ENCODE measurements at places on chromosomes 16 and 17.
A peak's percentile ranks its signal among the peaks of the same experiment; 100 is the strongest.

GRCh38 chr16:22665803-22666202 is 148.2 kb upstream of the HS3ST2 start:
- peak; percentile 25 for DNase-seq

DNA sequence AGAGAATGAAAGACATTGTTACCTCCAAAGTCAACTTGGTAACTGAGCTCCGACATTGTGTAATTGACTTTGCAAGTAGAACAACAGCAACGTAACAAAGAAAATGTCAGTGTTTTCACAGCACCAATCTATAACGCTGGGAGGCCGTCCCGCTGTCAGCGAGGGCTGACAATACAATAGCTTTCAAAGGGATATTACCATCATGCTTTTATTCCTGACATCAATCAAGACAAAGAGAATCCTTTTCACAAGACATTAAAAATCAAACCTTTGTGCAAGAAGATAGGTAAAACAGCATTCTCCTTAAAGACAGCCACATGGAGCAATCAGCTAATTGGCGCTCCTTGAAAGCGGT is 6.2 kb downstream of the ZNF423 start:
- no peak for DNase-seq

GRCh38 chr17:8105957-8106398 is 12.3 kb downstream of the ALOXE3 start:
- no peak for DNase-seq

DNA sequence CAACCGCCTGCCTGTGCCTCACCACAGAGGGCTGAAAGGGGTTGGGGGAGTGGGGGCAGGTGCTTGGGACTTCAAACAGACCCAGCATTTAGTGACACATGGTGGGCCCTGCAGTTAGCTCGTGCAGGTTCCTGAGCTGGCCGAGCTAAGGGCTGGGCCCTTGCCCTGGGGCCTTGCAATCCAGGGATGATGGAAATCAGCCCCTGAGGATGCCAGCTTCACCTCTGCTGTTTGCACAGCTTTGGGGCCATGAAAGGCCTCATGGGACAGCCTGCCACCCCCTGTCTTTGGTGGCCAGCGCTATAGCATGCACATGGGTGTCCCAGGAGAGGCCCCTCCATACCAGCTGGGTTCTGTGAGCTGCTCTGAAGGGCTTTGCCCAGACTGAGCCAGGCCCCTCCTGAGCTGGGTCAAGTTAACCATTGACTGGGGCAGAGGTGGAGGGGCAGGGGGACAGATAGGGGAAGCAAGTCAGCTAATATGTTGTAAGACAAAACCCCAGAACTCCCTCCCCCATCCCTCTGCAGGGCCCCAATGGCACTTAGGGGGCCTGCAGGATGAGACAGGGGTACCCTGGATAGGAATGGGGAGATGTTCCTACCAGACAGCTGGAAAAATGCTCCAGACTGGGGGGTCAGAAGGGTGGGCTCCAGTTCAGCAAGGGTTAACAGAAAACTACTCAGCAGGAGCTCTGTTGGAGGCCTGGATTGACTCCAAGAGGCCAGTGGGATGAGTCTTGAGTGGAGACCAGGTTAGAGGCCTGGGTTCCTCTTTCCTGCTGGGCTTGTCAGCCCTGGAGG is 692 bp downstream of the PRR15L start:
- DNase-seq = no peak

- DNase-seq = no peak
Measured at GRCh38 chr17:77807746-77808441, 150.6 kb upstream of the TNRC6C start.

DNA sequence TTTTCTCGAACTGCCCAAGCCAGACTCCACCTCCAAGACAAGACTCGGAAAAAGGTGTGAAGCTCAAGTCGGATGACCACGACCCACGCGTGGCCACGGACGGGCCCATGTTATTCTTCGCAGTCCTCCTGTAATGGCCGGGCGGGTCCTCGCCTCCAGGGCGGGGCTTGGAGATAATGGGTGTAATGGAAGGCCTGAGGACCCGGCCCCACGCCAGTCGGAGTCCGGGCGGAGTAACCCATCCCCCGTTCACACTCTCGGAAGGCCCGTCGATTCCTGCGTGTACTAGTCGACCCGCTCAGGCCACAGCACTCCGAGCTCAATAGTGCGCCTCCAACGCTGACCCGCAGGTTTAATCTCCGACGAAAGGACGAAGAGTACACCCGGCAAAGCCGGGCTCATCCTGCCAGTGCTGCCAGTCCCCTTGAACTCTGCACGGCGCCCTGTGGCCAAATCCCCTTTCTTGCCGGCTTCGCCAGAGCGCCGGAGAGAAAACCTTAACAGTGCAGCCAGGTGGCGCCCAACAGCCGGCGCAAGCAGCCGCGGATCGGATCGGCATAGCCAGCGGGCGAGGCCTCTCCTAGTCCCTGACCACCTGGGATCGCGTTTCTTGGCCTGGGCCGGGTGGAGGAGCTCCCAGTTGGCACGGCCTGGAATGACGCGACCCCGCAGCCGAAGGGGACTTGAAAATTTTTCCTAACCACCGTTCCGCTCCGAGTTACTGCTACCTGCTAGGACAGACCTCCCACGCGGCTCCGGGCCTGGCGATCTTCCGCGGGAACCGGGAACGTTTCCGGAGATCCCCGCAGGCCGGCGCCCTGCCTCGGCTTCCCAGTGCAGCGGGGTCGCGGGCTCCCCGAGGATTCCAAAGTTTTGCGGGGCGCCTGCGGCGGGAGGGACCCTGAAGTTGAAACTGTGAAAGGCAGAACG is 762.0 kb downstream of the KCNJ18 start:
- DNase-seq = no peak

DNA sequence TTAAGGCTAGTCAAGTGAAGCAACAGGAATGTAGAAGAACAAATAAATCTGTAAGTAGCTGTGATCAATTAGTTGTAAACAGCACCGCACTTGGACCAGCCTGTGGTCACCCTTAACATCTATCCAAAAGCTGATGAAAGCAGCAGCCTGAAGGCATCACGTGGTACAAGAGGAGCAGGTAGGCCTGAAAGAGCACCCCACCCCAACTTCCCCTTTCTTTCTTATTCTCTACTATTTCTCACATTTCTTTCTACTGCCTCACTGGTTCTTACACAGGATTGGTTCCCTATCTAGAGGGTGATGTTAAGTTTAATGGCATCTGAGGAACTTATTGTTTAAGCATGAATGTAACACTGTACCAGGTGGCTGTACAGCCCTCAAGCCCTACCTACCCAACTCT is 42.6 kb upstream of the CLEC18B start:
- no peak for DNase-seq

DNA sequence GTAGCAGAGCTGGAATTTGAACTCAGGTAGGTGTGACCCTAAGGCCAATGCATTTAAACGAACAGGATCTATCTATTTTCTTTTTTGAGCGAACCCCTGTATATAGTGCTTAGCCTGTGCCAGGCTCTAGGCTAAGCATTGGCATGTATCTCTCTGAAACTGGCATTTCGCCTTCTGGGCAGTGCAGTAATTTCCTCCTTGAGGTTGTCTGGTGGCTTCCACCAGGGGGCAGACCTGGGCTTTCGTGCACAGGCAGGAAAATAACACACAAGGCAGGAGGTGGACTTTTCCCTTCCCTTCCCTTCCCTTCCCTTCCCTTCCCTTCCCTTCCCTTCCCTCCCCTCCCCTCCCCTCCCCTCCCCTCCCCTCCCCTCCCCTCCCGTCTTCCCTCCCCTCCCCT is 34.4 kb upstream of the PRKCB start:
- peak; percentile 87 for DNase-seq

DNA sequence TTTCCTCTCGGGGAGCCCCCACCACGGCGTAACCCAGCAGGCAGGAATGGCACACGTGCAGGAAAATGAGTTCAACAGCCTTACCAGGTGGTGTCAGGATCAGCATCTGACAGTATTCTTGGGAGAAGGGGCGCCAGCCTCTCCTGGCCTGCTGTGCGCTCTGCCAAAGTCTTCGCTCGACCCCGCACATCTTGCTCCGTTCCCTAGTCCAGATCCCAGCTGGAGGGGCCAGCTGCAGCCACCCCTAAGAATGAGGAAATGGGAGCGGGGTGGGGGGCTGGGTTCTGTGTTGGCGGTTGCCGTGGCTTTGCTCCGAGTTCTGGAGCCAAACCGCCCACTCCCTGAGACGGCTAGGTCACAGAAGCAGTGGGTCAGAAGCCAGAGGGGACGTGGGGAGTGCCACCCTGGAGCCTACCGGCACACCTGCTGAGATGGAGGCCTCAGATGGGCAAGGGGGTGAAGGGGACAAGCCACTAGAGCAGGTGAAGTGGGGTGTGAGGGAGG is at the start of gene CHCT1:
TSS of gene CHCT1 (plus strand) at position 328 of the 504 bp plus-strand sequence. CDS start at position 432, 104 bp downstream.
- peak; percentile 59 for DNase-seq

DNA sequence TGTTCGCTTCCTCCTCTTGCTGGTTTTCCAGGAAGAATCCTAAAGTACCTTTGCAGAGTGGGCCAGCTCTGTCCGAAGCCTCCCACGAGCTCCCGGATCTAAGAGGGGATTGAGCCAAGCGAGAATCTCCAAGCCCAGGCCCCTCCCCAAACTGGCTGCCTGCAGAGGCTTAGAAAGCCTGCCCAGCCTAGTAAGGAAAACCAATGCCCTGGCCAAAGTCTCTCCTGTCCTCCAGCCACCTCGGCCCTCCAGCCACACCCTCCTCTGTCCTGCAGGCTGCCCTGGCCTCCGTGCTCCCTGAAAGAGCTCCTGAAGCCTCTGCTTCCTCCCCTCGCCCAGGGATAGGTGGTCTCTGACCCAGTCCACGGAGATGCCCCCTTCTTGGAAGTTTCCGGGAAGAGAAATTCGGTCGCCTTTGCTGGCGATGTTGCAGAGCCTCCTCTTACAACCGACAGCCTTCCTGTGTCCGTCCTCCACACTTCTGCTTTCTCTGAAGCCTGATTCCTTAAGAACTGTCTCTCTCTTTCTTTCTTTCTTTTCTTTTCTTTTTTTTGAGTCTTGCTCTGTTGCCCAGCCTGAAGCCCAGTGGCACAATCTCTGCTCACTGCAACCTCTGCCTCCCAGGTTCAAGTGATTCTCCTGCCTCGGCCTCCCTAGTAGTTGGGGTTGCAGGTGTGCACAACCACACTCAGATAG is 54.9 kb upstream of the TOB1 start:
- DNase-seq = no peak

DNA sequence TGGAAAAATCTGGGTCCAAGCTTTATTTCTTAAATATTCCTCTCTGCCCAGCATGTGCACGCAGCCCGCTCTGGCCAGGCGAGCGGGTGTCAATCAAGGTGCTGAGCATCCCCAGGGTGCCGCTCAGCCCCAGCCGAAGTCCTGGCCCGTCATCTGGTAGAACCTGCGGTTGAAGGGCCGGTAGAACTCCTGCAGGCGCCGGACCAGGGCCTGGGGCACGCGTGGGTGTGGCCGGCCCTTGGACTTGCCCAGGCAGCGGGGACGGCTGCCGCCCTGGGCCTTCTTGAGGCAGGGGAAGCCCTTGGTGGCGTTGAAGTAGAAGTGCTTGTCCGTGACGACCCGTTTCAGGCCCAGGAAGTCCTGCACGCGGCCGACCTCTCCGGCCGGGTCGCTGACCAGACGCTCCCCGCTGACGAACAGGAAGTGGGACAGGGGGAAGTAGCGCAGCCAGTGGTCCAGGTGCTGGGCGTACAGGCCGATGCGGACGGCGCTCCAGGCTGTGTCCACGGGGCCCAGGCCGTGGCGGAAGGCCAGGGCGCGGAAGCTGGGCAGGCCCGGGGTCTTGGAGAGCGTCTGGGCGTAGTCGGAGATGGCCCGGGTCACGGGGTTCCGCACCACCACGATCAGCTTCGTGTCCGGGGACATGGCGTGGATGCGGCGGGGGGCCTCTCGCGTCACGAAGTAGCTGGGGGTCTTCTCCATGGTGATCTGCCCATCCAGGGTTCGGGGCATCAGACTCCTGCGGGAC is 6.6 kb downstream of the HS3ST6 start:
- DNase-seq = no peak

- DNase-seq = no peak
Measured at GRCh38 chr16:749010-749409, 8.2 kb upstream of the CIAO3 start.

- no peak for DNase-seq
Measured at GRCh38 chr16:65260746-65261145, 138.9 kb upstream of the CDH11 start.

DNA sequence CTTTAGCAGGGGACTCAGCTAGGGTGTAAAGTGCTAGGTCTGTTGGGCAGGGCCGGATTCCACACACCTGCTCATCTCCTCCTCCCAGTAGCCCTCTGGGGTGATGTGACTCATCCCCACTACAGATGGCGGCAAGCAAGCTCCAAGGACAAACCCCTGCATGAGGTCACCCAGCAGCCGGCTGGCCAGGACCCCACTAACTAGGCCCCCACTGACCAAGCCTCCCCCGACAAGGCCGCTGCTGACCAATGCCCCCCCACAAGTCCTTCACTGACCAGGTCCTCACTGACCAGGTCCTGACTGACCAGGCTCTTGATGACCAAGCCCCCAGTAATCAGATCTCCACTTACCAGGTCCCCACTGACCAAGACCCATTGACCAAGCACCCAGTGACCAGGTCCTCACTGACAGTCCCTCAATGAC is 36.7 kb downstream of the TNFRSF13B start:
- no peak for DNase-seq

- no peak for DNase-seq
Measured at GRCh38 chr16:55189224-55189623, 134.8 kb upstream of the IRX6 start.

- DNase-seq = no peak
Measured at GRCh38 chr17:8887301-8887700, 19.8 kb upstream of the PIK3R6 start.

DNA sequence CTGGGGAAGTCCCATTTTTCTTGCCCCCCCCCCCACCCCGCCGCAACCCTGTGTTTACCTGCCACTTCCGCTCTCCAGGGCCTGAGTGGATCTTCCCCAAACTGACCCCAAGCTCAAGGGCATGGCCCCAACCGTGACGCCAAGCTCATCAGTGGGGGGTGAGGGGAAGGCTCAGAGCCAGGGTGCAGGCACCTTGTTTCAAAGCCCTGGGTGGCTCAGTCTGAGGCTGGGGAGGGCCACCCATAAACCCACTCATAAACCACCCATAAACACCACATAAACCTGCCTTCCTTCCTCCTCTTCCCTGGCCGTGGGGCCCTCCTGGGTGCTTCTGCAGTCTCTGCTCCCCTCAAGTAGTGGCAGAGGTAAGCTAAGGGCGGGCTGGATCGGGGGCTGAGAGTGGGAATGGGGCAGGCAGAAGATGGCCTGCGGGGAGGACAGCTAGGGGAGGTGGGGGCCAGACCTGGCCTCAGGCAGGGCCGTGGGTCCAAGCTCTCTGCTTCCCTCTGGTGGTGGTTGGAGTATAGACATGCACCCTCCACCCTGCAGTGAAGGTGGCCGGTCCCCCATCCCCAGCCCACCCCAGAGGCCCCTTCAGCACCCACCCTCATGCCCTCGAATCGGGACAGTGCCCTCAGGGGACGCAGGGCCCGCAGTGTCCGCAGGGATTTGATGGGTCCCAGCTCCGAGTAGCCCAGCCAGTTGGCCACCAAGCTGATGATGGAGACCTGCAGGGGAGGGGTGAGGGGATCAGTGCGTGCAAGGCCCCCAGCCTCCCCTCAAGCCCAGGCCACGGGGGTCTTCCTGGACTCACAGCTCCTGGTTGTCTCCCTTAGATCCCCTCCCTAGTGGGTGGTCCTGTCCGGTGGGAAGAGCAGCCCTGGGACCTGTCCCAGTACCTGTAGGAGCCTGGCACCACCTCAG is 14.6 kb upstream of the CD79B start:
- DNase-seq = peak; percentile 78

GRCh38 chr17:55769625-55770000 is 18.8 kb downstream of the PCTP start:
- DNase-seq = no peak

- DNase-seq = no peak
Measured at GRCh38 chr17:61659437-61659836, 68.4 kb upstream of the NACA2 start.
